ENCODE measurements at places on chromosomes 4 and X.
A peak's percentile ranks its signal among the peaks of the same experiment; 100 is the strongest.

- DNase-seq = no peak
Measured at GRCh38 chr4:63921561-63921960, 487.7 kb downstream of the TECRL start.

GRCh38 chrX:20653070-20653469 is 386.4 kb upstream of the RPS6KA3 start:
- DNase-seq = no peak

- DNase-seq = no peak
Measured at GRCh38 chr4:73718375-73719373, 21.7 kb upstream of the CXCL8 start.

GRCh38 chr4:145734576-145735346 is 54.8 kb downstream of the C4orf51 start:
- no peak for DNase-seq

- no peak for DNase-seq
Measured at GRCh38 chrX:117274965-117275364, 812.2 kb upstream of the CT83 start.

- no peak for DNase-seq
Measured at GRCh38 chr4:57124145-57124544, 14.0 kb upstream of the IGFBP7 start.

DNA sequence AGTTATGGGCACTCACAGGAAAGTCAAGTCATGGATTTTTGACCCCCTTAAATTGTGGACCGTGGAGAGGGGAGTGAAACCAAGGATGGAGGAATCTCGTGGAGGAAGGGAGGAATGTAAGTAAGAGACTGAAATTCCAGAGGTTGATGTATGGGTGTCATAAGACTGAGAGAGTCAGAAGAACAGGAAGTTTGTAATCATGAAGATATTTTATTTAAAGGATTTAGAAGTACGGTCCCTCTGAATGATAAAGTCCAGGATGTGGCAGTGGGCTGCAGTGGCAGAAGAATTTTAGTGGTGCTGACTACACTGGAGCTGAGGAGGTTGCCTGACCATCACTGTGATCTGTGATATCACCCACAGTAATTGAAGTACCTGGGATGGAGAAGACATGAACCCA is 57.8 kb downstream of the DCLK2 start:
- DNase-seq = no peak

GRCh38 chr4:181662383-181662782 is 580.8 kb upstream of the TENM3 start:
- DNase-seq = no peak

DNA sequence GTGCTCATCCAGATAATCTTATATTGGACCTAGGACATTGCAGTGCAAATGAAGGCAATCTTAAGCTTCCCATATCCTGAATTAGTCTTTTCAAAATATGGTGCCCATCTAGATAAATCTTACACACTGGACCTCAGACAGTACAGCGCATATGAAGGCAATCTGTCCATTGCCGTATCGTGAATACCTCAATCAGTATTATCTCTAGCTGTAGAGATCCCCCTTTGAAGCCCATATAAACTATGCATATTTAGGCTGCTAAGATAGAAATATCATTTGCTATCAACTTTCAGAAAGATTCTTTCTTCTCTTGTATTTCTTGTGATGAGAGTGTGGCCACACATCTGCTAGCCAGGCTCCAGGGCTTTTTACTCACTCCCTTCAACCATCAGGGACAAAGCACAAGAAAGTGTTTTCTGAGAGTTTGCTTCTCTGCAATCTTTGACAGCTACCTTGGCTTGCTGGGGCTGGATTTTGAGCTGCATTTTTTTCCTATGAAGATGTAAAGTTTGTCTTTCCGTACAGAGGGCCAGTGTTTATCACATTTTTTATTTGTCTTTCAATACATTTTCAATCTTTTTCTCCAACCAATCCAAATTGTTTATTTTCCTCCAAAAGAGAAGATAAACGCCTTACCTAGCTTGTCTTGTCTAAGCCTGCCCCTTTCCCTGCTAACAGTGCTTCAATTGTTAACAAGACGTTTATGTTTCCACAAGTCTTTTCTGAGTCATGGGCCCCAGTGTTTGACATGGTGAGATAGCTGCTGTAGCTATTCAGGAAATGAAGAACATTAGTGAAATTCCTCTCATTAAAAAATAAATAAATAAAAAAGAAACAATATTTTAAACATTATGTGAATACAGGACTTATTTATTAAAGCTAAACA is 57.6 kb upstream of the FAT1 start:
- no peak for DNase-seq

- no peak for DNase-seq
Measured at GRCh38 chr4:102734116-102734515, 26.7 kb downstream of the MANBA start.

GRCh38 chrX:43481576-43481975 is 174.5 kb upstream of the MAOA start:
- no peak for DNase-seq

- no peak for DNase-seq
Measured at GRCh38 chr4:176286728-176287127, 17.7 kb upstream of the ASB5 start.

GRCh38 chr4:106245176-106245575 is 70.8 kb downstream of the TBCK start:
- no peak for DNase-seq

- DNase-seq = peak; percentile 27
Measured at GRCh38 chr4:40325406-40326019, 9.6 kb upstream of the CHRNA9 start.

- no peak for DNase-seq
Measured at GRCh38 chrX:17361620-17362019, 13.4 kb upstream of the NHS start.
